ENCODE measurements at places on chromosomes 1 and 21. TPM values are rescaled to one million over a fixed set of nuclear protein-coding genes. Genes with fewer than 3 reads are reported as not detected.
A peak's percentile ranks its signal among the peaks of the same experiment; 100 is the strongest.

GNAT2 gene
- not detected for total RNA-seq

OLIG1 gene
- total RNA-seq: not detected

GRCh38 chr1:228275430-228276173 is 67.8 kb downstream of the OBSCN start:
- peak; percentile 96 for DNase-seq

- no peak for DNase-seq
These were observed 287.8 kb downstream of the RRAGC start for GRCh38 chr1:38571726-38572125.

AMY1A gene
- total RNA-seq: not detected

OR14K1 gene
- not detected for total RNA-seq

GRCh38 chr1:83694449-83694848 is 304.5 kb downstream of the TTLL7 start:
- no peak for DNase-seq

PKP1 gene
- total RNA-seq: not detected

DNA sequence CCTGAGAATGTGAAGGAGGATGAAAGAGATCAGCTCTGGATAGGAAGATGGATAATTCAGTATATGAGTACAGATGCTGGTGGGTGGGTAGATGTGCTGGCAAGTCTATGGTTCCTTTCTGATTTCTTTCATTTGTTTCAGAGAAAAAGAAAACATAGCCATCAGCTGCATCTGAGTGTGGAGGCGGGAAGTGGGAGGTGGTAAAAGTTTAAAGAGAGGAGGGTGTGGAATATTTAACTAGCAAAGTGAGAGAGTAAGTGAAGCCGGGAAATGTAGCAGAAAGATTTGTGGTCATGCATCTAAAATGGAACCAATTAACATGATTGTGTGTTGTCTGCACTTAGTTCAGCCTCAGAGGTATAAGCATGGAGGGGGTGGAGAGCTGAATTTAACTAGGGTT is 16.4 kb downstream of the RPE65 start:
- no peak for DNase-seq

- DNase-seq: peak; percentile 18
These were observed 83.3 kb downstream of the CDC42BPA start for GRCh38 chr1:227234998-227235405.

DNA sequence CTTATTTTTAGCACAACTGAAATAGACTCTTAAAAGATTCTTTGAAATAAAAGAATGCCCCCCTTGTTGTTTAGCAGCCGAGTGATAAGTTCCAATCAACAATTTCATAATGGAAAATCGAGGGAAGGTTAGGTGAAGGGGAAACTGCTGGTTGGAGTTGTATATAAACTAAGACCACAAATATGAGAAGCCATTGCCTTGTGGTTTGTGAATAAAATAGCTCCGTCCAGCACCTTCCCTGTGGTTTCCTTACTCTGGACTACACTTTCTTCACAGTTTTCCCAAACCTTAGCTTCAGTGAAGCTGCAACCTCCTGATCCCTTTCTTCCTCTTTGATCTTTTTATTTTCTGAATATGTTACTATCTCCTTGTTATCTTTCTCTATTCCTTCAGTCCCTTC is 6.7 kb upstream of the RAB3GAP2 start:
- no peak for DNase-seq

DNA sequence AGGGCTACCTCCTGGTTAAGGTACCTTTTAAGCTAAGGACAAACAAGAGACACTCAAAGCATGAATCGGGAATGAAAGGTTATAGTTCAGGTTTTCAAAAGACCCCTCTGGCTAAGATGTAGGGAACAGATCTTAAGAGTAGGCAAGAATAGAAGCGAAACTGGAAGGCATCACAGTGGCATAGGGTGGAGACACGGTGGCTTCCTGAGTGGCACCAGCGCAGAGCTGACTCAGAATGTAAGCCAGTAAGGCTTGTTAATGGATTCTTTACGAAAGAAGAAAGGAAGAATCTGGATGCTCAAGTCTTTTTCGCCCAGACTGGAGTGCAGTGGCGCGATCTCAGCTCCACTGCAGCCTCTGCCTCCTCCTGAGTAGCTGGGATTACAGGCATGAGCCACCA is 21.2 kb downstream of the PADI6 start:
- DNase-seq: peak; percentile 18

GRCh38 chr1:3807769-3808168 is 11.5 kb upstream of the LRRC47 start:
- no peak for DNase-seq

DNA sequence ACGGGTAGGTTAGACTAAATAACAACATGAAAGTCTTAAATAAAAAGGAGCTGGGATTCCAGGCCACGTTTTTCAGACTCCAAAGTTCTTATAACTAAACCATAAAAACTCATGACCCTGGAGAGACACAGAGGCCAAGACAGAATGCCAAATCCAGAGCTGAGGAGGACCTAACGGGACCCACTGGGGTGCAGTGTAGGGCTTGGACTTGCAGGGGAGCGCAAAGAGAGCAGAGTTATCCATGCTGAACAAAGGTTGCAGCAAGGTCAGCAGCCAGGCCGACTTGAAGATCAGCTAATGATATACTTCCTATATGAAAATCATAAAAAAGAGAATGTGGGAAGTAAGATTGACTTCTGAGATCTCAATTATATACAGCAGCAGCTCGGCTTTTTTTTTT is 237.1 kb downstream of the TM2D1 start:
- DNase-seq: no peak

DNA sequence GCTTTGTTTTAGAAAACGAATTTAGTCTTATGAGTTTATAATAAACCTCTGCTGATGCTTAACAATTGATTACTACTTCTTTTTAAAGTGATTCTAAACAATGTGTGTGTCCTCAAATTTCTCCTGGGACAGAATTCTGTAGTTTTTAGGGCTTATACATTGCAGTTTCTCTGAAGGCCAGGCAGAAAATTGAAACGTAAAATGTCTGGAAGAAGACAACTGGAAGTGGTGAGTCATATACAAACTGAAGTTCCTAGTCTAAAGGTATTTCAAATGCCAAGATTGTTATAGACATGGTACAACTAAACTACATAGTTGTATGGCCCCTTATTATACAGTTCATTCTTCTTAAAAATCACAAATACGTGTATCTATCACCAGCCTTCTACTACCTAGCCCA is 30.5 kb upstream of the RC3H1 start:
- no peak for DNase-seq

LCE1F gene
- total RNA-seq: not detected

- no peak for DNase-seq
These were observed 165.2 kb downstream of the AK5 start for GRCh38 chr1:77446841-77447555.

- no peak for DNase-seq
These were observed 64.8 kb downstream of the KCNJ15 start for GRCh38 chr21:38321568-38321967.

GRCh38 chr1:68969441-68969840 is 472.6 kb upstream of the DEPDC1 start:
- no peak for DNase-seq

GRCh38 chr21:31416465-31416864 is 72.4 kb upstream of the TIAM1 start:
- no peak for DNase-seq

DNA sequence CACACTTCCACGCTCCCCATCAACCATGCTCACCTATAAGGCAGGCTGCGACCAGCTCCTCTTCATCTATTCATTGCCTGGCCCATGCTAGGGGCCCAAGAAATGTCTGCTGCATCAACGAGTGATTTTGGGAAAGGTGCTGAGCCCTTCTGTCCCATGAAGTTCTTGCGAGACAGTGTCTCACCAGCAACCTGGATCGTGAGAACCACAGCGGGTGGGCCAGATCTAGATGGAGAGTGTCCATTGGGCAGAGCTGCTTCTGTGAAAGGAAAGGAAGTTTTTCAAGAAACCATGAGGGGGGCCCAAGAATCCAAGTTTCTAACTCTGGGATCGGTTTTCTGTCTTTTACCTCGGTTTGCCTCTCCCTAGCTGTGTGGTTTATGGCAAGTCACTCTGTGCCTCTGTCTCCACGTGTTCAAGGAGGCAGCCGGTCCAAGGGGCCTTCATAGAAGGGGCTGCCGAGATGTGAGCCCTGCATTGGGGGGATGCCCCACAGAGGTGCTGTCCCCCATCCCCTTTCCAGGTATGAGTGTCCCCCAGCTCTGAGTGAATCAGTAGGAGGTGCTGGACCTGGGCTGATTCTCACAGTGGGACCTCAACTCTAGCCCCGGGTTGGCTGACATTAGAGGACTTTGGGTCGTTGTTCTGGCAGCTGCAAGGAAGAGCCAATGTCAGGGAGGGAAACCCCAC is 8.3 kb upstream of the PADI1 start:
- DNase-seq: no peak

KIF21B gene
- total RNA-seq: 104 TPM

GRCh38 chr1:94852788-94853187 is 32.6 kb downstream of the SLC44A3 start:
- DNase-seq: no peak

GRCh38 chr1:180571060-180571831 is 12.5 kb downstream of the OVAAL start:
- DNase-seq: no peak

HEYL gene
- total RNA-seq: not detected

GRCh38 chr1:186009039-186009737 is 275.0 kb downstream of the HMCN1 start:
- no peak for DNase-seq

- DNase-seq: no peak
These were observed 21.6 kb upstream of the TARDBP start for GRCh38 chr1:10990828-10991227.

GRCh38 chr1:115467196-115467595 is 129.1 kb upstream of the NGF start:
- no peak for DNase-seq

DNA sequence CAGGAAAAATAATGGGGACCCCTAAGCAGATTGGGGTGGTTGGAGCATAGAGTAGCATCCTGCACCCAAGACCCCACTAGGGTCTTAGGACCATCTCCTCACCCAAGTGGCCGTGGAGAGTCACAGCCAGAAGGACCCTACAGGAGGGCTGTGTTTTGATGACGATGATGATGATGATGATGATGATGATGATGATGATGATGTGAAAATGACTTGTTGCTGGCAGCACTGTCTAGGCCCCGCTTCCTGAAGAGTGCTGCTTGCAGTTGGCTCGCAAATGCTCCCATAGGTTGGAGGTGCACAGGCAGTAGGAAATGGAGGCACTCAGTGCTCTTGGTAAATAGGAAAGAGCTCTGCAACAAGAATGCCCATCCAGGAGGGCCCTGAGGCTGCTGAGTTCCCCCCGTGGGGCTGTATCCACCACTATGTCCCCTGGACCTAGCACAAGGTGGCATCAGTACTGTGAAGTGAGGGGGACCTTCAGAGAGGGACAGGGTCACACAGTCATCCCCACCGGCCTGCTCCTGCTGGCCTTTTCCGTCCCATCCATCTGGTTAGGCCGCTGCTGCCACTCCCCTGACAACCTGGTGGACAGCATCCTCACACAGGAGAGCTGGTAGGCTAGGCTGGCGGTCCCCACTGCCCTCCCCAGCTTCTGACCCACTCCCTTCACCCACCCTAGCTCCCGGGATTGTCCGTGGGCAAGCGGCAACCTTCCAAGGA is 139.6 kb downstream of the FOXD2 start:
- no peak for DNase-seq

DNA sequence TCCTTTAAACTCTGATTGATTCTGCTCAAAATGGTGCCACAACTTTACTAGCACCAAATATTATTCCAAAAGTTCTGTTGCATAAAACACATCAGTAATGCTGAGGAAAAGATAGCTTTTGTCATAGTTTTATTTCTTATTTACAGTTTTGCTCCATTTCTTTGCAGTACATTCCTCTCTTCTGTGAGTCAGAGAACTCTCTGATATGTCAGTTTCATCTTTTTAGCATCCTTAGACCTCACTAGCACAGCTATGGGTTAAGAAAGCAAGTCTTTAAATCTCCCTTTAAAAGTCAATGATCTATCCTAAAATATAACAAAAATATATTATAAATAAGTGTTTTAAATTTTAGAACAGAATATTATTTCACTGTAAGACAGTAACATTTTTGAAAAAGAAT is 356.6 kb upstream of the SNX7 start:
- no peak for DNase-seq

TXNIP gene
- total RNA-seq: 240 TPM

DNA sequence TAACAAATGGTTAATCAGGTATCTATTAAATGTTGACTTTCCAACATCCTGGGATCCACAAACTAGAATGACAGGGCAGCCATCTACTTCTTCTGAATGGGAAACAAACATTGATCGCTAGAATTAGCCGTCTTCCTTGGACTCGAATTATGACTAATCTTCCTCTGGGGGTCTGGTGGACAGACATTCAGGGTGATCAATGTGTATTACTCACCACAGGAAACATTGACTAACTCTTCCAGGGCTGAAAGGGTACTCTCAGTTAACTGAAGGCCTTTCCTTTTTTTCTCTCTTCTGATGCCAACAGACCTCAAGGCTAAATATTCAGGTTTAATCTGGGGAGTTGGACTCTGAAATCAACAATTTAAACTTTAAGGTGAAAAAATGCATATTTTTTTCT is 9.5 kb downstream of the NOL9 start:
- DNase-seq: no peak

DNA sequence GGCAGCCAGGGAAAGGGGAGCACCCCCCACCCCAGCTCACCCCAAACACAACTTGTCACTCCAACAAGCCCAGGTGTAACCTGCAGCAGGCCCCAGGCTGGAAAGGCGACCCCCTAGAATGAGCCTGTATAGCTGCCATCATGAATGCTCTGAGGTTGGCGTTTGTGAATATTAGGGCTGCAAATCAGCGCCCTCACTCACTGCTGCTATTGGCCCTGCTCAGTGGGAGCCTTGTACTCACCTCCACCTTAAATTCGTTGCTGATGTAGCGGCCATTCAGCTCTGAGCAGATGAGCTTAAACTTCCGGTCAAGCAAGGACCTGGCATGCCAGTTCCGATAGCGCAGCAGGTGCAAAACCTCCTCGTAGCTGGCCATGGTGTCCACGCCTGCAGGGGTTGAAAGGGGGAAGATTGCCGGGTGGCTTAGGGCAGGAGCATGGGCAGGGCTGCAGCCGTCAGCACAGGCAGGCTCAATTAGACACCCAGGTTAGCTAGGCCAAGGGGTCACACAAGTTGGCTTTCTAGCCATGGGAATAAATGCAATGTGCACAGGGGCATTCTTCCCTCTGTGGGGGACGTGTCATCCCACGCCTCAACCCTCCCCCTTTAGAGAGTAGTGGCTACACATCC is 81.7 kb downstream of the PIK3CD start:
- no peak for DNase-seq

Measured in activated CD4-positive, alpha-beta T cell treated with anti-CD3 and anti-CD28 coated beads, Interleukin-2, amount 10 ng/mL, durations not matched to agents 7 days and 5 days (primary cell).